ENCODE measurements at places on chromosomes 4 and X. TPM values are rescaled to one million over a fixed set of nuclear protein-coding genes. Genes with fewer than 3 reads are reported as not detected.

TAF7L gene
- under 0.01 TPM for total RNA-seq

GRCh38 chrX:110442635-110443034 is 84.0 kb downstream of the RTL9 start:
- peak; percentile 8 for DNase-seq

- no peak for DNase-seq
Measured at GRCh38 chr4:183834252-183834651, 70.9 kb upstream of the STOX2 start.

- peak; percentile 57 for DNase-seq
Measured at GRCh38 chr4:80266902-80267380, 477 bp downstream of the FGF5 start.

- no peak for DNase-seq
Measured at GRCh38 chr4:139844057-139844456, 178.4 kb downstream of the MGST2 start.

PRKG2 gene
- total RNA-seq, result not detected

CDX4 gene
- not detected for total RNA-seq

- DNase-seq, result no peak
Measured at GRCh38 chr4:61501812-61502211, 301.7 kb downstream of the ADGRL3 start.

PCDH19 gene
- total RNA-seq, result under 0.01 TPM

RASSF6 gene
- not detected for total RNA-seq

GRCh38 chr4:25776795-25777194 is 86.0 kb downstream of the SEL1L3 start:
- DNase-seq, result no peak

PPP2R3B gene
- 11.3 TPM for total RNA-seq

- no peak for DNase-seq
Measured at GRCh38 chrX:1450361-1451161, 2.1 kb downstream of the ASMTL start.

- DNase-seq, result no peak
Measured at GRCh38 chr4:38785901-38786402, 3.2 kb upstream of the TLR10 start.

SPP1 gene
- not detected for total RNA-seq

IL9R gene
- total RNA-seq, result not detected

LEF1 gene
- not detected for total RNA-seq

DNA sequence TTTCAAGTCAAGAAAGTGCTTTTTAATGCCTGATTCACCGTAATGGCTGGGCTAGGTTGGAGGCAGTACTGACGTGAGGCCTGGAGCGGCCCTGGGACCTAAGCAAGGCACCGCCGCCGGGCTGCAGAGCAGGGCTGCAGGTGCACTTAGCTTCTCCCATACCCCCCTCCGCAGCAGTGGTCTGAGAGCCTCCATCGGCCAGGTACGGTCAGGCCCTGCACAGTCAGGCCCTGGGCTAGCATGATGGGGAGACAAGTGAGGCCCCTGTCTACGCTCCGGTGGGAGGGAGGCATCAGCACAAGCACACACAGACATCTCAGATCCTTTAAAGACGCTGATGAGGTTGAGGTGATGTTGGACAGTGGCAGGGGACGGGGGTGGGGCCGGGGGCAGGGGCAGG is 4.7 kb downstream of the MAEA start:
- DNase-seq, result no peak

GRCh38 chr4:26884486-26884988 is 23.9 kb downstream of the STIM2 start:
- no peak for DNase-seq

HPRT1 gene
- 9.1 TPM for total RNA-seq

DNA sequence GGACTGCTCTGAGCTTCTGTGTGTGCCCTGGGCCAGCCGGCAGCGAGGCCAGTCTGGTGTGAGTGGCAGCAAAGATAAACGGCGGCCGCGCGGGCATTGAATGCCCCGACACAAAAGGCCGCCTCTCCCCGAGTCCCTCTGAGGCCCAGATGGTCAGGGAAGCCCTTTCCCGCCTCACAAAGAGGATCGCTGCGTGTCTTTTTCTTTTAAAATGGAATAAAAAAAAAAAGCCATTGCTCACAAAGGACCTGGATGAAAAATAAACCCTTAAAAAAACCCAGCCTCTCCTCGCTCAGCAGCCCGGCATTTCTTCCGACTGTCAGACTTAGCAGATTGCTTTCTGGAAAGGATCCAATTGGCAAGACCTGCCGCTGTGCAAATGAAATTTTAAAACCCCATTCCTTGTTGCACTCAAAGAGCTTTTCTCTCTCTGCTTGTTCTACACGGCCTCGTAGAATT is 578.7 kb downstream of the BCOR start:
- no peak for DNase-seq

- peak; percentile 62 for DNase-seq
Measured at GRCh38 chrX:68832101-68832416, 3.2 kb downstream of the EFNB1 start.

- no peak for DNase-seq
Measured at GRCh38 chr4:30370105-30370504, 350.1 kb upstream of the PCDH7 start.

- no peak for DNase-seq
Measured at GRCh38 chr4:26289401-26289800, 31.4 kb upstream of the RBPJ start.

- DNase-seq, result peak; percentile 57
Measured at GRCh38 chr4:40848940-40849339, 99.2 kb downstream of the NSUN7 start.

DNA sequence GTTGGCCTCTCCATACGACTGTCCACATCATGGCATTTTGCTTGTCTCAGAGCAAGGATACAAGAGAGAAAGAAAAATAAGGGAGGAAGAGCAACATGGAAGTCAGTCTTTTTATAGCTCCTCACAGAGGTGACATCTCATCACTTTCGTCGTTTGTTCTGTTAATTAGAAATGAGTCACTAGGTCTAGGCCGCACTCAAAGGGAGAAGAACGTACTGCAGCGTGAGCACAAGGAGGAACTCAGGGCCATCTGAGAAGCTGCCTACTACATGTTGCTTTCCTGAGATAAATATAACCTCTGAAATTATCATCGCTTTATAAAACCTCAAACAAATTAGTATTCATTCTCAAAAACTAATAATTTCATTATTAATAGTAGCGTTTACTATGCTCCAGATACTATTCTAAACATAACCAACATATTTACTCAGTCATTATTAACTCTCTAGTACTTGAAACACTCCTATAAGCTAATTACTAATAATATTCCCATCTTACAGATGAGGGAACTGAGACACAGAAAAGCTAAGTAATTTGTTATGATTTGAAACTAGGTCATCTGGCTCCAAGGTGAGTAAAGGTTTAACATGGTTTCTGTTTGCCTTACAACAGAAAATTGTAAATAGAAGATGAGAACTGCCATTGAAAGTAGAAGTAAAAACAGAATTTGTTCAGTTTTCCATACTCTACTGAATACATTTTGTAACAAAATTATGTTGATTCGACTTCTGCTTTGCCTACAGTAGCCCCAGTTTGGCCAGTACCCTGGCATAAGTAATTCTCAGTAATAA is 213.2 kb upstream of the UGT8 start:
- no peak for DNase-seq

DNA sequence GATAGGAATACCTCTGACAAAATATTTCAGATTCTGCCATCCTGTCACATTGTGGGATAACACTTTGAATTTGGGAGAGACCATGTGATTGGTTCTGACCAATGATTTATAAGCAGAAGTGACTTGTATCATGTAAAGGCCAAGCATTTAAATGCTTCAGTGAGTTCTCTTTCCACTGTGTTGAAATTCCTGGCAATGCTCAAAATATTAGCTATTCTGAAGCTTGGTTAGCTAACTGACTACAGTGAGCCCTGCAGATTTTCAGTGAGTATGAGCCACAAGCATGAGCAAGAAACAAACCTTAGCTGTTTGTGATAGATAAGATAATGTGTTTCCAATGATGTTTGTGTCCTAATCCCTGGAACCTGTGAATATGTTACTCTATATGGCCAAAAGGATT is 562.8 kb upstream of the AADAT start:
- DNase-seq, result no peak

MID1 gene
- total RNA-seq, result 36.9 TPM

SMIM31 gene
- total RNA-seq, result not detected

Data from lung microvascular endothelial cell (primary cell).